ENCODE measurements at places on chromosomes 16 and 17. TPM values are rescaled to one million over a fixed set of nuclear protein-coding genes. Genes with fewer than 3 reads are reported as not detected.
A peak's percentile ranks its signal among the peaks of the same experiment; 100 is the strongest.

The STH gene
- not detected for total RNA-seq

- peak; percentile 69 for DNase-seq
Measured at GRCh38 chr16:86512301-86512859, 2.1 kb downstream of the FOXF1 start.

The GNG13 gene
- not detected for total RNA-seq

GRCh38 chr17:76075364-76076145, 974 bp downstream of the GALR2 start:
- DNase-seq: no peak

The ELMO3 gene
- 0.89 TPM for total RNA-seq

- peak; percentile 28 for DNase-seq
Measured at GRCh38 chr17:2770129-2770528, 20.7 kb upstream of the CCDC92B start.

DNA sequence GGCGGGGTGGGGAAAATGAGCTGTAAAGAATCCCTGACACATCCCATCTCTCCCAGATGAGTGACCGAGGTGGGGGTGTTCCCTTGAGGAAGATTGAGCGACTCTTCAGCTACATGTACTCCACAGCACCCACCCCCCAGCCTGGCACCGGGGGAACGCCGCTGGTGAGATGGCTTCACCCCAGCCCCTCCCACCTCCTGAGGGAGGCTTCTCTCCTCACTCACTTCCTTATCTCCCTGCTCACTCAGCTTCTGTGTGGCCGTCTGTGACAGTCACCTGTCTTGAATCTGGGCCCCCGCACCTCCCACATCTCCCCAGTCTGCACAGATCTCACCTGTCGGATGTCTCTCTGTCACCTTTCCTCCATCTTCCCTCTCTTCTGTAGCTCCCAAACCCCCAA, 13.4 kb downstream of the PDK2 start:
- DNase-seq: peak; percentile 18

DNA sequence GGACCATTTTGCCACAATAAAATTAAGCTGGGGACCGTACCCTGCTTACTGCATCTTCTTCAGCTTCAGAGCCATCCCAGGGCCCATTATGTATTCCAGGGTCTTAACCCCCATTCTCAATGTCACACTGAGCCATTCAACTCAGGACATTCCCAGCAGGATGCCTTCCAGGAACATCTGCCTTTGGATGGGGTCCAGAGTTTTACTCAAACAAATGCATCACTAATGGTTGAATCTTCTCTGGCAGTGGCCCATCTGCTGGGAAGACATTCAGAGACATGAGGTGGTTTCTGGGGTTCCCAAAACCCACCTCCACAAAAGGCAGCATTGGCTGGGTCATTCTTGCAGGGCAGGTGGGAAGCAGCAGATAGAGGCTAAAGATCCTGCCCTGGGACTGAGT, 3.4 kb upstream of the SEC14L5 start:
- no peak for DNase-seq

DNA sequence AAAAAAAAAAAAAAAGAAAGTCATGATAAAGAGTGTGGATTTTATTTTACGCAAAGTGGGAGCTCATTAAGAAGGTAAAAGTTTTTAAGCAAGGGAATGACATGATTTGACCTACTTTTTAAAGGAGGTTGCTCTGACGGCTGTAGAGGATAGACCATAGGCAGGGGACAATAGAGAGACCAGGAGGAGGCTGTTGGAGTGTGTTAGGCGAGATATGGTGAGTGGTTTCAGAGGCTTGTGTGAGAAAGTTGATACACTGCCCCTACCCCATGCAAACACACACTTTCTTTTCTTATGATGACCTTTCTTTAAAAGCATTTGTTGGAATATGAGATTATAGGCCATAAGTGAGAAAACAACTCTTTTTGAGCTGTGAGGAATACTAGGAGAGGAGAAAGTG, 82.0 kb downstream of the FTO start:
- no peak for DNase-seq

- DNase-seq: no peak
Measured at GRCh38 chr17:72978593-72979218, 113.8 kb downstream of the SLC39A11 start.

The DNAH2 gene
- total RNA-seq: not detected

The OTOP3 gene
- total RNA-seq: not detected

- no peak for DNase-seq
Measured at GRCh38 chr17:77125432-77125901, 15.3 kb upstream of the SEC14L1 start.

- DNase-seq: no peak
Measured at GRCh38 chr16:57372372-57373116, at the start of gene CX3CL1. TSS of gene CX3CL1 (plus strand) at chr16:57372490. CDS start at chr16:57372569, 79 bp downstream.

GRCh38 chr17:43171586-43172487, 823 bp downstream of the NBR1 start:
- DNase-seq: peak; percentile 66

The CCL14 gene
- 10.3 TPM for total RNA-seq

The PPM1E gene
- total RNA-seq: 2.3 TPM

GRCh38 chr17:30554839-30555751, 77.9 kb downstream of the GOSR1 start:
- no peak for DNase-seq

The TMEM11 gene
- total RNA-seq: 35.3 TPM

The MEOX1 gene
- 11.1 TPM for total RNA-seq

DNA sequence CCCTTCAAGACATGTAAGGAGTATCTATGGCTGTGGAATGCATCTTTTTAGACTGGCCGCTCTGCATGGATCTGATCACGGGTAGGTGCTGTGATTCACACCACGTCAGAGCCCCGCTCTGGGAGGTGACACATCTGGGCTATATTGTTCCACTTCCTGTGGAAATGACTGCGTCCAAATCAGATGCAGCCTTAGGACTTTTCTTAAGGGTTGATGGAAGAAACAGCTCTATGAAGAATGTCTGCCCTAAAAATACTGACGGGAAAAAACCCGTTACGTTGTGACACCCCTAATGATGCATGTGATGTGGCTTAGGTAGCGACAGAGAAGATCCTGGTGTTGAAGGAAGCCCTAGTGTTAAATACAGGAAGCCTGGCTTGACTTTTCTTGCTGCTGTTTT, 12.2 kb downstream of the BANP start:
- no peak for DNase-seq

- no peak for DNase-seq
Measured at GRCh38 chr17:80782536-80783427, 208.9 kb upstream of the CHMP6 start.

The TSNAXIP1 gene
- total RNA-seq: 0.41 TPM

The SDR42E2 gene
- not detected for total RNA-seq

DNA sequence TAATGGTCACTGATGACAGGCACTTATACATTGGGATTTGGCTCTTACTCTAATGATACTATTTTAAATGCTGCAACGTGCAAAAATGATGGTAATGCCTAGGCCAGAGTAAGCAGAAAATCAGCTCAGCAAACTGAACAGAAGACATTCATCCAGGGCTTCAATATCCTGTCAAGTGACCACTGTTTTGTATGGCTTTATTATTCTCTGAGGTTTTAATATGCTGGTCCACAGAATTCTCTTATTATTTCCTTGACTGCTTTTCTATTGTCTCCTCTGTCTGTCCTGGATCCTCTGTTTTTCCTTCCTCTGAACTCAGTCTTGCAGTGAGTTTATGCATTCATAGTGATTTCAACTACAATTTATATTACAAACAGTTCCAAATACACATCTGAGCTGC, 90.8 kb upstream of the PMFBP1 start:
- no peak for DNase-seq

DNA sequence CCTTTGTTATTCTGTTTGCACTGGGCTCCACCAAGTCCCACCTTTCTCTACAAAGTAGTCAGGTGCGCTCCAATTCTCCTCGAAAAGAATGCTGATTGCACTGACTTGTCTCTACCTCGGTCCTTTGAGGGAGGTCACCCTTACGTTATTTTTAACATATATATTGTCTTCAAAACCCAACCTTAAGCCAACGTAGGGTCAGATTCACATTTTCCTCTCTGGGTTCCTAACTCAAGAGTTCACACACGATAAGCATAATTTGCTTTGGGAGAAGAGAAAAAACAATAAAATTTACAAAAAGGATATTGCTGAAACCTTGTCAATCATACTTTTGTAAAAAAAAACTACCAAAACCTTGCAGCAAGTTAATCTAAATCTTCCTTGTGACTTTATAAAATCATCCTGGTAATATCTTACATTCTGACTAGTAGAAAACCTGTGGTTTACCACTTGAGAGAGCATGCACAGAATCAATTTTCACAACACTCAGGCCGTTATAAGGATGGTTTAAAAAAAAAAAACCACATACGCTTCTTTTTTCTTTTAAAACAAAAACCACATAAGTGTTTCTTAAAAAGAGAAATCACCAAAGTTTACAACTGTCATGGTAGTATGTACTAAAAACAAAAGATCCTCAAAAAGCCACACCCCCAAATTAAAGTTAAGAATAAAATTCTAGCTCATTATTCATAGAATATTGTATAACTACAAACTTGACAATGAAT, 72.2 kb upstream of the TRAP1 start:
- DNase-seq: no peak

The SMPD3 gene
- 0.38 TPM for total RNA-seq

DNA sequence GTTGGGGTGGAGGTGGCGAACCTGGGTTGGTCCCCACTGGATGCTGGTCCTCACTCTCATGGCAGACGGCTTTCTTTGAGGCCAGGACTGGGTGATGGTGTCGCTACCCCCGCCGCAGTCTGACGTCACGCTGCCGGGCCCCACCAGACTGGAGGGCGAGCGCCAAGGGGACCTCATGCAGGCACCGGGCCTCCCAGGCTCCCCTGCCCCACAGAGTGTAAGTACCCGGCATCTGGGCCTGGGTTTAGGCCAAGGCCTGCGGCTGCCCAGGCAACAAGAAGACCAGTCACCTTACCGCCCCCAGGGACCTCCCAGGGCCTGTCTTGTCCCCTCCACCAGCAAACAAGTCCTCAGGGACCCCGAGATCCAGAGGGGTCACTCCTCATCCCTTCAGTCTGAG, 17.7 kb downstream of the FOXN1 start:
- no peak for DNase-seq

The RNF112 gene
- total RNA-seq: 3.5 TPM

- no peak for DNase-seq
Measured at GRCh38 chr17:58272367-58273280, 8.1 kb downstream of the MPO start.

The CDC42EP4 gene
- total RNA-seq: 58.8 TPM

The CSH1 gene
- total RNA-seq: not detected

GRCh38 chr17:80153004-80153403, 6.1 kb upstream of the EIF4A3 start:
- no peak for DNase-seq

- DNase-seq: no peak
Measured at GRCh38 chr17:48472411-48473281, 42.6 kb upstream of the SKAP1 start.

DNA sequence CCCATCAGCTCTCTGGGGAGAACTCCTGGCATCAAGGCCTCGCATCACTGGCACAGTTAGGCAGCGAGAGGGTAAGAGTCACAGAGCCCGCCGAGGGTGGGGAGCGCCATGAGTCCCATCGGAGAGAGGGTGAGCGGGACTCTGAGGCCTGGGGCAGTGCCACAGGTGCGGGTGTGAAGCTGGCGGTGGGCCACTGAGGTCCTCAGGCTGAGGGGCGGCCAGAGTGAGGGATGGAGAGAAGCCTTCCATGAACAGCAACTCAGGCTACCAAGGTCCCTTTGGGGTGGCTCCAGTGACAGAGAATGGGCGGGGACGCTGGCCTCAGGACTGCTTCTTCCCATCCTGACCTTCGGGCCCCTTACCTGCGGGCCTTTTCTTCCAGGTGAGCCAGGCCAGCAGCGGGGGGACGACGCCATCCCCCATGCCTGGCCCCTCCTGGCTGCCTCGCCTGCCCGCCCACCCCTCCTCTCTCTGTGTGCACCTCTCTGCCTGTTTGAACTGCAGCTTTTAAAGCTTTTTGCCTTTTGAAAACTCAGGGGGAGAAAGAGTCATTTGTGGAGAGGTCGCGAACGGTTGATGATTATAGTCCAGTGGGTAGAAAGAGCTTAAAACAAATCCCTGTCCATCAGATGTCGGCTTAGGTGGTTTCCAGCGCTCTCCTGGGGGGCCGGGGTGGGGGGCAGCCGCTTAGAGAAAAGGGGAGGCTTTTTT, 149.3 kb upstream of the GSE1 start:
- no peak for DNase-seq

DNA sequence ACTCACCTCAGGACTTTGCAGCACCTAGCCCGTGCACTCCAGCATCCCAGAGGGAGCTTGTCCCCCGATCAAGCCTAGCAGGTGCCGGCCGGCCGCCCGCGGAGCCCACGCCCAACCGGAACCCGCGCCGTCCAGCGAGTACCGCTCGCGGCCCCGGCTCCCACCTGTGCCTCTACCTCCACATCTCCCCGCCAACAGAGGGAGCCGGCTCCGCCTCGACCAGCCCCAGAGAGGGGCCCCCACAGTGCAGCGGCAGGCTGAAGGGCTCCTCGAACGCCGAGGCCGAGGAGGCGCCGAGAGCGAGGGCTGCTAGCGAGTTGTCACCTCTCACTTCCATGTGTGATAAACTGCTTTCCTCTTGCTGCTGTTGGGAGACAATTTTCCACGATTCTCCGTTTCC, 41.1 kb upstream of the DHRS7B start:
- no peak for DNase-seq

DNA sequence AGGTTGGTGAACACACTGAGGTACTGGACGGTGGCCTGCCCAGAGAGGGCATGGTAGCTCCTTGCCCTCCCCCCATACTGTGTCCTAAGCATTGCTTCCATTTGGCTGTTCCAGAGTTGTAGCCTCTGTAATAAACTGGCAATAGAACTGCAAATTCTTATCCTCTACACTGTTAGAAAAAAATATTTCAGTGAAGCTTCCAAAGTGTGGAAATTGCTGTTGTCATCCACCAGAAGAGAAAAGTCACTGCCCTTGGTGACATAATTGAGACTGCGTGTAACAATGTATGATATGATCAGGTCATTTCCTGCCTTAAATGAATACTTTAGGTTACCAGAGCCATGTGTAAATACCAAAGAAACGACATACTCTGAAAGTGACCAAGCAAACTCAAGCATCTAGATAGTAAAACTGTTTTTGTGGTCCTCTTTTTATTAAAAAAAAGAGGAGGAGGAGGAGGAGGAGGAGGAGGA, 65.9 kb downstream of the CEP95 start:
- DNase-seq: no peak

DNA sequence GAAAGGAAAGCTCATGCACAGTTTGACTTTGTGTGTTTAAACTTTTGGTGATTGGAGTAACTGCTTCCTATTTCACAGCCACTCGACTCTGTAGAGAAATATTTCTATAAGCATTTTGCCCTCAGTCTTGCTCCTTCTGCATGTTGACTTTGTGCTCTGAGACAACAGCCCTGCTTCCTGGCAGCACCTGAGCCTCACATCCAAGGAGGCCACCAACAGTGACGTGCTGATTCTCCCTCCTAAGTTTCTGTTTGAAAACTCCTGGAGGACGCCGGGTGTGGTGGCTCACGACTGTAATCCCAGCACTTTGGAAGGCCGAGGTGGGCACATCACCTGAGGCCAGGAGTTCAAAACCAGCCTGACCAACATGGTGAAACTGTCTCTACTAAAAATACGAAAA, 23.9 kb upstream of the WSB1 start:
- DNase-seq: no peak

DNA sequence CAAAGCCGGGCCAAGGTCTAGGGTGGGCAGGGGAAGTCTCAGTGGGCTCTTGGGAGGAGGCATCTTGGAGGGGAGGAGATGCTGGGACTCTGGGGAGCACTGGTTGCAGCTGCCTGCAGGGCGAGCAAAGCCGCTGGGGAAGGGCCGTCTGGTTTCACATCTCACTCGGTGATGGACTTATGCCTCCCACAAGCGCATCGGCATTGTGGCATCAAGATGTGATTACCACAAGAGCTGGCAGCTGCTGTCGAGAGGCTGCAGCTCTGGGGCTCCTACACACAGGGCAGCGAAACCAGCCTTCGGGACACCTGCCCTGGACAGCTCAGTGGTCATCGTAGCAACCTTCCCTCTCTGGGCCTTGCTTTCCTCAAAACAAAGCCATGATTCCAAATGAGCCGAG, 3.1 kb upstream of the KCNJ12 start:
- no peak for DNase-seq

The SOX15 gene
- total RNA-seq: 0.89 TPM
